Stimulated activated CD8-positive, alpha-beta memory T cell treated with anti-CD3 and anti-CD28 coated beads, Interleukin-15, amount 100 ng/mL, for 4 hours (primary cell): ENCODE measurements at places on chromosomes 7 and 10.

DNA sequence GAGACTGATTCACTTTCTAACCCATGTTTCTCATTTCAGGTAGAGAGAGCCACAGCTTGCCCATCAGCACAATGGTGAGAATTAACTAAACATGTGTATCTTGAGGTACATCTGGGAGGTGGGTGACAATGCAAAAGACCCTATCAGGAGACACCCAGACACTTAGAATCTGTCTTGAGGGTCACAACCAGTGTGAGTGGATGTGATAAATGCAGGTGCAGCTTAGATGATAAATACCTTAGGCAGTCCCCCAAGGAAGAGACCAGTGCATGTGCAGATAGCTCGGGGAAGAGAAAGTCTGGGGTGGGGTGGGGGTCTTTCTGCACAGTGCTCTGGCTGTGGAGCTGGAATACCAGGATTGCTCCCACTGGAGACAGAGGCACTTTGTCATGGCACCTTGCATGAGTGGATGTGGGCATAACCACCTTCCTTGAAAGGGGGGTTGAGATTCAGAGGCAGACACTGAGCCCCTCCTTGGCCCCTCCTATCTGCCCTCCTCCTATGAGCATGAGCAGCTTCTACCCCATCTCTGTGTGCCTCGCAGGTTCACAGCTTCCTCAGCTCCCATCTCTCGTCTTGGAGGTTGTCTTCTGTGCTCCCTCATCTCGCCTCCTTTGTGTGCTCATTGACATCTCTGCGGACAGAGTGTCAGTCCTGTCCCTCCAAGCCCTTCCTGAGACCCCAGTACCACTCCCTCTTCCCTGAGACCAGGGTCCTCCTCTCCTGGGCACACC, 349.8 kb downstream of the TCERG1L start:
- DNase-seq: no peak

GRCh38 chr10:23994459-23995046, 214.4 kb upstream of the KIAA1217 start:
- DNase-seq: no peak

DNA sequence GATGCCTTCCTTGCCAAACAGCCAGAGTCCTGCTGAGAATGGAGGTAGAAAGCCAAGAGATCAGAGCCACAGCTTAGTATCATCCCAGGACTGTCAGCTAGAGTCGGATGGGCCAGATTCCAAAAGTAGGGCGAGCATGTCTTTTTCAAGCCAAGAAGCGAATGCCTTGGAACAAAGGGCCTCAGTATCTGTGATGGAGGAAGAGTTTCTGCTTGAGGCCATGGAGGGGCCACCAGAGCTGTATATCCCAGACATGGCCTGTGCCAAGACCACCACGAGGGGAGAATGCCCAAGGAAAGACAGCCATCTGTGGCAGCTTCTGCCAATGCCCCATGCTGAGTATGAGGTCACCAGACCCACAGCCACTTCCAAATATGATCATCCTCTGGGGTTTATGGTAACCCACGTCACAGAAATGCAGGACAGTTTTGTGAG, 44.3 kb upstream of the PPP1R17 start:
- DNase-seq: no peak

- DNase-seq: no peak
Observed at GRCh38 chr10:51300617-51301304, 226.5 kb downstream of the PRKG1 start.

GRCh38 chr7:147311336-147311735, 1194.7 kb downstream of the CNTNAP2 start:
- DNase-seq: no peak

GRCh38 chr10:69359594-69359993, 57.1 kb downstream of the TACR2 start:
- DNase-seq: no peak

DNA sequence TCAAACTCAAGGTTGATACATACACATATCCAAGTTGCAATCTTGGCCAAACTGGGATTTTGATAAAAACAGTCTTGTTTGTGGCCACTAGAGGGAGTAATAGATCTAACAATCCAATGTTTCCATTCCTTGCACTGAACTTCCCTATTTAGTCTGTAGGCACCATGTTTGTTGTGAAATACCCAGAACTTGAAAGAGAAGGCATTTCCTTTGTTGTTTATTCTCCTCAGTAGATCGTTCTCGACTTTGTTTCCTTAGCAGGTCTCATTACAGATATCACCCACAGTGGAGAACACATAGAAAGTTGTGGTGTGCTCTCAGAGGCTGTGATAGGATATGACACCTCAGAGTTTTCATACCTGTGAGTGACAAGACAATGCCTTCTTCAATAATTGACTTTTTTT, 70.3 kb upstream of the MXI1 start:
- no peak for DNase-seq

GRCh38 chr7:55130395-55131141, 111.8 kb downstream of the EGFR start:
- DNase-seq: no peak

- DNase-seq: no peak
Observed at GRCh38 chr10:1698185-1698584, 39.1 kb downstream of the ADARB2 start.

DNA sequence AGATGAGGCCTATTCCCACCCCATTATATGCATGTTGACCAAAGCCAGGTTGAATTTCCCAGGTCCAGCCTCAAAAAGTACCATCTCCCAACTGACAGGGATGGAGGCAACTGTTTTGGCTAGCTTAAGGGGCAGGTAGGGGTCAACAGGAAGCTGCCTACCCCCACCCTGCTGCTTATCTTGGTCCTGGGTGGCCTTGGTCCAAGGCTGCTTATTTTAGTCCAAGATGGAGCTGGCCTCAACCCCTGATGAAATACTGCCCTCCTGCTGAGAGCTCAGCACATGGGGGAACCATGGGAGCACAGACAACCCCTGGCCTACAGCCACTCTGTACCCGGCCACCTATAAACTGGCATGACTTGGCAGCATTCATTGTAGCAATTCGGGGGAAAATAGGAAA, 23.1 kb downstream of the MYO1G start:
- no peak for DNase-seq

GRCh38 chr10:21060626-21061025, 163.5 kb upstream of the NEBL start:
- DNase-seq: no peak
